HEK293T (cell line): ENCODE measurements at places on chromosomes 12 and 14.

- no peak for DNase-seq
Measured at GRCh38 chr14:50688875-50689274, 20.8 kb upstream of the SAV1 start.

DNA sequence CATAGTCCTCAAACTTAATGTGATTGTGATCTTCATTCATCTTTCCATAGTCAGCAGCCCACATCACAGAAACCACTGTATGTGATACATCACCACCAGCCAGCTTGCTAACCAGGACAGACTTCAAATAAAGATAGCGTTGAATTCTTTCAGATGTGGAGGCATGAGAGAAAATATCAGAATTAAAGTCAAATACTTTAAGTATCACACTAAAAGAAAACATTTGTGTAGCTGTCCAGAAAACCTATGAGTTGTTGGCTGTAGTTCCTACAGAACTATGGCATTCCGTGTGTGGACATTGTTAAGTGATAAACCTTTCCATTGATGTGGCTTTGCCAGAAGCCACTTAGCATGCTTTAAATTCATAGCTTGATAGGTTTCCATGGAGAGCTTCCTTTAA lies 105.1 kb downstream of the LLPH start:
- no peak for DNase-seq

- no peak for DNase-seq
Measured at GRCh38 chr12:130971925-130972585, 18.3 kb downstream of the ADGRD1 start.

DNA sequence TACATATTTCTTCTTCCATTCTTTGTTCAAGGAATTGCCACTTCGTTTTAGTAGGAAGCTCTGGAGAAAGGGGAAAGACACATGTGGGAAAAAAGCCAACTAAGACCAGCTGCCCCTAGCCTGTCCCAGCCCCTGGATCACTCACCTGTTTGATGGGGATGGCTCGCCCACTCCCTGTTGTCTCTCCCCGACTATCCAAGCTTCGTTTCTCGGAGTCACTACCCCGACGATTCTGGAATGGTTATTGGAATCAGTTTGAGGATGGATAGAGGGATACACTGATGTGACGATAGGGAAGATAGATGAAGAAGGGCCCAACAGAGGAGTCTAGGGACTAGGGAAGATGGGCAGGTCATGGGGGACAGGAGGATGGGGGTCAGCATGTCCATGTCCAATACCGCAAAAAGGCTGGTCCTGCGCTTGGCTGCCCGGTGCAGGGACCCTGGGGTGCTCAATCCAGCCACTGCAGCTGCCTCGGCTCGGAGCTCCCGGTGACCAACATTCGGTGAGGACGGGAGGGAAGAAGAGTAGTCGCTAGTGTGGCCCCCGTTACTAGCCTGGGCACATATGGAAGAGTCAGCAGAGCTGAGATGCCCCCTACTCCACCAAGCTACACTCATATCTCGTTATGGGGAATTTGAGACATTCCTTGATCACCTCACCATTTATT lies 7.0 kb downstream of the AGAP2 start:
- no peak for DNase-seq

DNA sequence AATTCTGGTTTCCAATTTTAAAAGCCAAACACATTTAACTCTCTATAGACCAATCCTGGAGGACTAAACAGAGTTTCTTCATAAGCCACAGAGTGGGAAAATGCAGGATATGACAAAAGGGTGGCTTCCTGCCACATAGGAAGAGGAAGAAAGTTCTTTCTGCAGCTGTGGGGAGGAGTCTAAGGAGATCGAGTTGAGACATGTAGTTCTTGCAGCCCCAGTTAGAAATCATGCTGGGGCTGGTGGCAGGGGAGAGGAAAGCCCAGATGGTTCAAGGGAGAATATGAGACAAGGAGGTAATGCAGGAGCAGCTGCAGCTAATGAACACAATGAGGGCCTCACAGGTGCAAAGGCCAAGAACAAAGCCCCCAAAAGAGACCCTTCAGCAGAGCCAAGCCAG lies 85.0 kb upstream of the ARID2 start:
- DNase-seq = no peak

DNA sequence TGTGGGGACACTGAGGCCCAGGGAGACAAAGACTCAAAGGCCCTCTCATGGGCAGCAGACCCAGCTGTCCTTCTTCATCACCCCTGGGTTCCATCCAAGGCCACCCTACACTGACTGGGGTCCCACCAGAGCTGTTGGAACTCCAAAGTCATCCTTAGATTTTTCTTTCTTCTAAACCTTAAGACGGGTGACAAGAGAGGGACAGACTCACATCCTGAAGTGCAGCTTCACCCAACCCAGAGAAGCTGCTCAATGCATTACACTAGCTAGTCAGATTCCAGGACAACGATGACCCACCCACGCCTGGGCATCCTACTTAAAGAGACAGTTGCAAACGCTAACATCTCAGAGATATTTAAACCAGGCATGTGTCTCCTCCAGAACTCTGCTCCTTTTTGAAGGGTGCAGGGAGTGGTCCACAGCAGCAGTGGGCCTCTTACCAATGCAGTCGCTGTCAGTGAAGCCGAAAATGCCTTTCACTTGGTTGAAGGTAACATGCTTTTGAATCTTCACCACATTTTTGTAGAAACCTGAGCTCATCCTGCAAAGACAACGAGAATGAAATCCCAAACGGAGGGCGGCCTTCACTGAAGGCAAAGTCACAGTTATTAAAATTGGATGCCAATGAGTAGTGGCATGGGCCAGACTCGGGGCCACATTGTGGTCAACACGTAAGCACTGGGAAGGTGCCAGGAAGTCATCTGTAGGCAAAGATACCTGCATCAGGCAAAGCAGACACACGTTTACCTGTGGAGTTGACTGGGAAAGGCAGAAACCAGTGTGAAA lies 23.4 kb downstream of the SLC25A47 start:
- no peak for DNase-seq

DNA sequence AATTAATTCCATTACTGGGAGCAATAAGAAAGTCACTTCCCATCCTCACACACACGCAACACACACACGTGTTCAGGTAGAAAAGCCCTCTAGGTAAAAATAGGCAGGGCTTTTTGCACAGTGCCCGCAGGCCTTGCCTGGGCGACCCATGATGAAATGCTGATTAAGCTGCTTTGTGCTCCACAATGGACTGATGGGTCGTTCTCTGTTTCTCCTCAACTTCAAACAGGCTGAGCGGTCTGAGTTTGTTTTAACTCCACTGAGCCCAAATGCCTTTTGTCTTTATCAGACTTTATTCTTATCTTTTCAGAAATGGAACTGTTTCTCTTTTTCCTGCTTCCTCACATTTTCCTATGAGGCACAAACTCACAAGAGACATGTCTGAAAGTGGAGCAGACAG lies 9.4 kb upstream of the DACT1 start:
- no peak for DNase-seq

DNA sequence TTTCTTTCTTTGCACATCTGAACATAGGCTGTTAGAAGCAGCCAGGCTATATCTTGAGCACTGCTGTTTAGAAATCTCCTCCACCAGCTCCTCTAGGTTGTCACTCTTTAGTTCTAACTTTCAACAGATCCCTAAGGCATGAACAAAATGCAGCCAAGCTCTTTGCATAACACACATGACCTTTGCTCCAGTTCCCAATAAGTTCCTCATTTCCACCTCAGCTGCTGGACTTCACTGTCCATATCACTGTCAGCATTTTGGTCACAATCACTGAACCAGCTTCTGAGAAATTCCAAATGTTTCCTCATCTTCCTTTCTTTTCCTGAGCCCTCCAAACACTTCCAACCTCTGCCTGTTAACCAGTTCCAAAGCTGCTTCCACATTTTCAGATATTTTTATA lies 27.6 kb upstream of the C14orf132 start:
- DNase-seq = no peak

- no peak for DNase-seq
Measured at GRCh38 chr12:39919790-39920189, 186.1 kb downstream of the SLC2A13 start.

DNA sequence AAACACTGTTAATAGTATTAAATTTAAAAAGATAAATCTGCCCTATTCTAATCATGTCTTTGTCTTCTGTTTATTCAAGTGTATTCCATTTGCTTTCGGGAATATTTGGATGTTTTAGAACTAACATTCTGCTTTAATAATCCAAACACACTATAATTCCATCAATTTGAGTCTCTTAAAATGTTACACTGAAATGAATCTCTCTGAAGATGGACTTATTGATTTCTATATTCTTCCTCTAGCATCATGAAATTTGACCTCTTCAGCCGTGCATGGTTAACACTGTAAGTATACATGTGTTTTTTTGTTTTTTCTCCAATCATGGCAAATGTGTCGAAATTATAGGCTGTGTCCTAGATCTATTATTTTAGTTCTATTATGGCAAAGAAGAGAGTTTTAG lies 339.2 kb downstream of the ACSS3 start:
- DNase-seq = no peak

DNA sequence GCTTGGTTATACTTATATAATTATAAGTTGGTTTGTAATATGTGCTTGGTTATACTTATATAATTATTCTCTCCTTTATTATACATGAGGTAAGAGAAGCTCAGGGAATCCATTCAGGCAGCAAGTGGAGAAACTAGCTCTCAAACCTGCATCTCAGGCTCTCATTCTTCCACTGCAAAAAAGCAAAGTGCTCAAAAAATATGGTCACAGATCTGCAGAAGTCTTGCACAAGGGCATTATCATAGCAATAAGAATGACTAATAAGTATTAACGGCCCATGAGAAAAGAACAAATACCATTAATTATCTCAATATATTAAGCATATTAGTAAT lies 476 bp upstream of the TRAFD1 start:
- no peak for DNase-seq

DNA sequence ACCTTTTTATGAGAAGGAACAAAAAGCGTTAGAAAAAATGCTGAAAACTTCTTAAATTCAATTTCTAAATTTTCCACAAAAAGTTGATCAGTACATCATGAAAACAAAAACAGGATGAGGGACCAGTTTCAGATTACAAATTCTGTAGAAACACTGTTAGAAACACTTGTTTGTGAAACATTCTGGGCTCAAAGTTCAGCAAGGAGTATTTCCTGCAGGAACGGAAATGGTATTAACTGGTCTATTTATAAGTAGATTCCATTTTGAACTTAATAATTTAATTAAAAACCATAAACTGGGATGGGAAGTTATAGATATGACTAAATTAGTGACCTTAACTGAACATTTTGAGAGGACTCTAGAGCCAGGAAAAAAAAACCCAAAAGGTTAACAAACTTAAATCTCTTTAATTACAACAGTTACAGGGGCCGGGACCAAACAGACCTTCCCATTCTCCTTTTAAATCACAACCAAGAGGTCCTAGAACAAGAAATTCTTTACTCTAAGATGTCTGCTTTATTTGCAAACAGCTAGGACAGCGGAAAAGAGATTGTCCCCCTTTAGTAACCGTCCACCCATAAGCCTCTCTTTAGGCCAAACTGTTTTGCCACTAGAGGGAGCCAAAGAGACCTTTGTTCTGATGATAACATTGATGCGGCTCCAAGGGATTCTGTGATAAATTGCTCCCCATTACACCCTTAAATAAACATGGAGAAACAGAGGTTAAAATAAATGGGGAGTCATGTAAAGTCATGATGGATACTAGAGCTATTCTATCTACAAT lies 69.0 kb upstream of the RERGL start:
- DNase-seq = peak; percentile 28

DNA sequence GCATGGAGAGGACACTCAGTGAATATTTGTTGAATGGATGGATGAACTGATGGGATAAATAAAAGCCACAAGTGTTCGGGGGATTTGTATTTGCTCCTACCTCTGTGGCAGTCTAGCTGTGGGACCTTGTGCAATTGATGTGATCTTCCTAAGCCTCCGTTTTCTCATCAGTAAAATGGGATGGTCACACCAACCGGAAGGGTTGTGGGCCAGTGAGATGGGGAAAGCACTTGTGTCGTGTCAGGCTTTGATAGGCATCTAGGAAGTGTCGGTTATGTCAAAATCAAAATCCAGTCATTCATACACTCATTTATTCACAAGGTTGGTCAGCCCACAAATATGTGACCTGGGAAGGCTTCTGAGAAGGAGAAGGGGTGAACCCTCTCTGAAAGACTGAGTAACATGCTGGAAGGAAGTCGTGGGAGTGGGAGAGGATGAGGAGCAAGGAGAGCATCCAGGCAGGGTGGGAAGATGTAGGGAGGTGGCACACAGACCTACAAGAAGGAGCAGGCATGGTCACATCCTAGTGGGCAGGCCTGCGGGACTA lies 7.8 kb upstream of the SERPINA9 start:
- no peak for DNase-seq

DNA sequence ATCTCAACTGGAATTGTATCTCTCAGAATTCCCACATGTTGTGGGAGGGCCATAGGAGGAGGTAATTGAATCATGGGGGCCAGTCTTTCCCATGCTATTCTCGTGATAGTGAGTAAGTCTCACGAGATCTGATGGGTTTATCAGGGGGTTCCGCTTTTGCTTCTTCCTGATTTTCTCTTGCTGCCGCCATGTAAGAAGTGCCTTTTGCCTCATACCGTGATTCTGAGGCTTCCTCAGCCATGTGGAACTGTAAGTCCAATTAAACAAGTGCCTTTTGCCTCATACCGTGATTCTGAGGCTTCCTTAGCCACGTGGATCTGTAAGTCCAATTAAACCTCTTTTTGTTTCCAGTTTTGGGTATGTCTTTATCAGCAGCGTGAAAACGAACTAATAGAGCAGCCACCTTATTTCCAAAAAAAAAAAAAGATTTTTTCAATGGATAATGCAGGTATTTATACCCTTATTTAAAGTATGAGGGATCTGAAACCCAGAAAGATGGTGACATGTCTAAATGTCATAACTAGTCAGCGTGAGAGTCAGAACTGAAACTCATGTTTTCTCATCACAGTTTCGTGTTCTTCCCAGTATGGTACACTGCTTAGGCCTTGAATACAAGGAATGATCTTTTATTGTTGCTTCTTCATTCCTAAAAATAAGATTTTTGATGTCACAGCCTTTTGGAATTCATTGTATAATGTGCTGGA lies 89.6 kb downstream of the ERC1 start:
- DNase-seq = no peak

GRCh38 chr12:5988088-5988487 lies 43.0 kb upstream of the ANO2 start:
- no peak for DNase-seq

DNA sequence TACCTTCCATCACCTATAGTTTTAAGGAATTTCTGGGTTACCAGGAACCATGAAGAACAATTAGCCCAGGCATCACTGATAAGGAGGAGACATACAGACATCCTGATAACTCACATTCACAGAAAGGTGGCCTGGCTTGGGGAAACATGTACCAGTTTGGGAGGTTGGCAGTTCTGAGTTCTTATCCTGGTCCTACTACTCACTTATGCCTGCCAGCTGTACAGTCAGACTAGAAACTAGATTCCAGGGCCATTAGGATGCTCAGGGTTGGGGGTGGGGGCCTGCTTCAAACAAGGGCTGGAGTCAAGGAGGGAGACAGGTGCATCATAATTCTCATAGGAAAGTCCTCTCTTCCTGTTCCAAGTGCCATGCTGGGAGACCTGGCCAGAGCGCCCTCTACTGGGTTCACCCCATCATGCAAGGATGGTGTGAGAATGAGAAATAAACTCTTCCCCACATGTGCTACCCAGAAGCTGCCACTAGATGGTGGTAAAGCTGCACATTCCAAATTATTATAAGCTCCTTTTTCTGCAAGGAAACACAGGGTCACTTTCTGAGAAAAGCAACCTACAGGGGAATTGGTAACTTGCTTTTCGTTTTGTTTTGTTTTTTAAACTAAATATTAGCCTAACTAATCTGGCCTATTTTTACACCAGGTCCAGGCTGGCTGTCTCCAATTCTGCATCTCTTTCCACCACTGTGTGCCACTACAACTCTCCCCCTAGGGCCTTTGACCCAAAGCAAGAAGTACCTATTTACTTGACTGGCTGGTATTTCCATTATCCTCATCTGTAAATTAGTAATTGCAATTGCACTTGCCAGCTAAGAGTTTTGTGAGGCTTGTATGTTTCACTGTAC lies 14.5 kb downstream of the OAS2 start:
- DNase-seq = peak; percentile 69
